ENCODE measurements at places on chromosomes 2 and 18.
A peak's percentile ranks its signal among the peaks of the same experiment; 100 is the strongest.

DNA sequence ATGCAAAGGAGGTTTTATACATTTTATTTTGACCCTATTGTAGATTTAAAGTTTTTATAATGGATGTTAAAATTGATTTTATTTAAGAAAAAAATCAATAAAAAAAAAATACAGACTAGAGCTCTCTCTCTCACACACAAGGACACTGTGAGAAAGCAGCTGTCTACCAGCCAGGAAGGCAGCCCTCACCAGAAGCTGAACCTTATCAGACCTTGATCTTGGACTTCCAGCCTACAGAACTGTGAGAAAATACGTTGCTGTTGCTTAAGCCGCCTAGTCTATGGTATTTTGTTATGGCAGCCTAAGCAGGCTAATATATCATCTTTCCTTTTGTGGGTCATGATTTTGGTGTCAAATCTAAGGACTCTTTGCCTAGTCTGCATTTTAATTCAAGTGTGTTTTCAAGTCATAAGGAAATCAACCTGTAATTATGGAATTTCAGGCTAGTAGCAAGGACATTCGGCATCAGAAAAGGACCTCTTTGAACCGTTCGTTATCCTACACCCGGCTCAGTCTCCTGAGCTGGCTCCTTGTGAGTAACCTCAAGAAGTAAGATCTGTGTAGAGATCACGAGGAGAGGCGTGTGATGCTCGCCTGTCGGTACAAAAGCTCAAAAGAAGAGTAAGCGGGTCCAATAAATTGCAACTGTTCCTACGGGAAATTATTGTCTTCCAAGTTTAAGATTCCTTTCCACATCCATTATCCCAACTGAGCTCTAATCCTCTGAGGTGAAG lies 98.2 kb downstream of the PDCL3 start:
- DNase-seq, result no peak

GRCh38 chr2:120552800-120553481 lies 182.7 kb upstream of the GLI2 start:
- DNase-seq, result no peak

- peak; percentile 80 for DNase-seq
Measured at GRCh38 chr2:43223521-43224001, 2.8 kb downstream of the ZFP36L2 start.

- DNase-seq, result no peak
Measured at GRCh38 chr2:181657379-181657778, 474 bp upstream of the CERKL start.

- DNase-seq, result no peak
Measured at GRCh38 chr2:59986511-59986910, 566.9 kb downstream of the BCL11A start.

DNA sequence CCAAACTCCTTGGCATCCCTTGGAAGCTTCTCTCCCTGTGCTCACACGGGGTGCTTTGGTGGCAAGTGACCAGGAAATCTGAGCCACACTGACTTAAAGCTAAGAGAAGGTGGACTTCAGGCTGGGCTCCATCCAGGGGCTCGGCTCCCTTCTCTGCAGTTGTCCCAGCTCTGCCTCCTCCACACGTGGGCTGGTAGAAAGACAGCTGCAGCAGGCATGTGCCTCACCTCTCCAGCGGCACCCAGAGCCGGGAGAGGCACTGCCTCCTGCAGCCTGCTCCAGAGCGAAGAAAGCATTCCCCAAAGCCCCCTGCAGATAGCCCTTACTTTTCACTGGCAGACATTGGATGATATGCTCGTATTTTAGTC lies 11.3 kb downstream of the KCNF1 start:
- DNase-seq, result no peak

DNA sequence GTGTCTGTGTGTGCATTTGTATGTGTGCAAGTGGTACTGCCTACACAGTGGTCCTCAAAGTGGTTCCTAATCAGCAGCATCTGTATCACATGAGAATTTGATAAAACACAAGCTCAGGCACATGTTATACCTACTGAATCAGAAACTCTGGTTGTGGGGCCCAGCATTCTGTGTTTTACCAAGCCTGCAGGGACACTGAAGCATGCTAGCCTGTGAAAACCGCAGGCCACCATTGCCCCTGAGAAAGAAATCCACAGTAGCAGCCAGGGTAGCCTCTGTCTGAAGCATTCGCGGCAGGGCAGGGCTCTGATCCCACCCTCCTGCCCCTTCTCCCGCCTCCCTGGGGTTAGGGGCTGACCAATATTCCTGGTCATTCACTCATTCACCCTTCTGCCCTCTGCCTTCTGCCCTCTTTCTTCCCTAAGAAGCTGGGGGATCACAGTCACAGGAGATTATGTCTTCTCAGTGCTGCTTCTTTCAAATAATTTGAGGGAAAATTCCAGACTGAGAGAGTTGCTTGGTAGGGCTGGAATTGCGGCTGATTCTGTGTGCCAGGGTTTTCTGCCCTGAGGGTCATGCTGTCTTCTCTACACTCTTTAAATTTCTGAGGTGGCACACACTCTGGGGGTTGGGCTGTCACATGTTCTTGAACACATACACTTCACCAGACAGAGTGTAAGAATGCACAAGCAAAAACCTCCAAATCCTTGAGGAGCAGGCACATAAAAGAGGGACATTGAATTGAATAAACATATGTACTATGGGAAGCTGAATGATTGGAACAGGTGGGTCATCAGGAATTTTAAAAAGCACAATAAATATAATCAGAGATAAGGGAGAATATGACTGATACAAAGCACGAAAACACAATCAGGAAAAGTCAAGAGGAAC lies 126.6 kb upstream of the SEC11C start:
- no peak for DNase-seq

- no peak for DNase-seq
Measured at GRCh38 chr2:237909801-237910475, 50.5 kb downstream of the RAMP1 start.

- no peak for DNase-seq
Measured at GRCh38 chr2:223591596-223591995, 10.6 kb downstream of the SCG2 start.

DNA sequence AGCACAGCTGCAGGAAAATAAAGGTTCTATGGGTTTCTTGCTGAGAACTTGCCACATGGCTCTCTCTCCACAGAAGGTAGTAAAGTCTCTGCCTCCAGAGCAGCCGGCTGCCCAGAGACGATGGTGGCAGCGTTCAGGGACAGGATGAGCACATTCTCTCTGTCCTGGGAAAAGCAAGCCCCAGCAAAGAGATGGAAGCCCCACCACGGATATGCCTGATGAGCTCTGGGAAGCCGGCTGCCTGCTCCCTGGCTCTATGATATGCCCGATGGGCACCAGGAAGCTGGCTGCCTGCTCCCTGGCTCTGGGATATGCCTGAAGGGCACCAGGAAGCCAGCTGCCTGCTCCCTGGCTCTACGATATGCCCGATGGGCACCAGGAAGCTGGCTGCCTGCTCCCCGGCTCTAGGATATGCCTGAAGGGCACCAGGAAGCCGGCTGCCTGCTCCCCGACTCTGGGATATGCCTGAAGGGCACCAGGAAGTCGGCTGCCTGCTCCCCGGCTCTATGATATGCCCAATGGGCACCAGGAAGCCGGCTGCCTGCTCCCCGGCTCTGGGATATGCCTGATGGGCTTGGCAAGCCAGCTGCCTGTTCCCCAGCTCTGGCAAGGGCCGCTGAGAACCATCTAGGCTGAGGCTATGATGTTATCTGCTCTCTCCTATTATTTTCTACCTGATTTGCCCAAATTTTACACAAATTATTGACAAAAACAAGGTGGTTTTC lies 21.5 kb upstream of the SNTG2 start:
- no peak for DNase-seq

DNA sequence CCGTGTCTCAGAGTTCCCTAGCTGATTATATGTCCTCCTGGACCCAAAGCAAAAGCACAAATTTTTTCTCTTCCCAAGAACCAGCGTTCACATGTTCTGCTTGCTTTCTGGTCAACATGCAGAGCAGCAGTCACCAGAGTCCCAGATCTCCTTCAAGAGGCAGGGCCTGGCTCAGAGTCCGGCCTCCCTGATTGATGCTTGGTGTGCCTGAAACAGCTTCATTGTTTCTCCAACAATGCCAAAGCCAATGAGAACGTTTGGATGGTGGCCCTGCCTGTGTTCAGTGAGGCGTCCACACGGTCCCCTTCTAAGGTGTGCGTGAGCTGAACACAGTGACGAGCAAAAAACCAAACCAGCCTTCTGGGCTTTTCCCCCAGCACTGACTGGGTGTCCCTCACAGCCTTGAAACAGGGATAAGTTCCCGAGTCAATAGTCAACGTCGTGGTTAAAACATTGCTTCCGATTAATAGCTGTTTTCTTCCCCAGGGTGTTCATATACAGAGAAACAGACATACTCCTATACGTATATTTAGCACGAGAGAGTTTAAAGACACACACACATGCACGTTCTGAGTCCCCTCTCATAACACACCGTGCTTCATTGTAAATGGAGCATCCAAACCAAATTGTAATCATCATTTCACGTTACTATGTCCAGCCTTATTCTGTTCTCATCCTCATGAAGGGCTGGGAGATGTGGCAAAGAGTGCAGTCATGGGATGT lies 19.3 kb upstream of the POU3F3 start:
- DNase-seq, result no peak

DNA sequence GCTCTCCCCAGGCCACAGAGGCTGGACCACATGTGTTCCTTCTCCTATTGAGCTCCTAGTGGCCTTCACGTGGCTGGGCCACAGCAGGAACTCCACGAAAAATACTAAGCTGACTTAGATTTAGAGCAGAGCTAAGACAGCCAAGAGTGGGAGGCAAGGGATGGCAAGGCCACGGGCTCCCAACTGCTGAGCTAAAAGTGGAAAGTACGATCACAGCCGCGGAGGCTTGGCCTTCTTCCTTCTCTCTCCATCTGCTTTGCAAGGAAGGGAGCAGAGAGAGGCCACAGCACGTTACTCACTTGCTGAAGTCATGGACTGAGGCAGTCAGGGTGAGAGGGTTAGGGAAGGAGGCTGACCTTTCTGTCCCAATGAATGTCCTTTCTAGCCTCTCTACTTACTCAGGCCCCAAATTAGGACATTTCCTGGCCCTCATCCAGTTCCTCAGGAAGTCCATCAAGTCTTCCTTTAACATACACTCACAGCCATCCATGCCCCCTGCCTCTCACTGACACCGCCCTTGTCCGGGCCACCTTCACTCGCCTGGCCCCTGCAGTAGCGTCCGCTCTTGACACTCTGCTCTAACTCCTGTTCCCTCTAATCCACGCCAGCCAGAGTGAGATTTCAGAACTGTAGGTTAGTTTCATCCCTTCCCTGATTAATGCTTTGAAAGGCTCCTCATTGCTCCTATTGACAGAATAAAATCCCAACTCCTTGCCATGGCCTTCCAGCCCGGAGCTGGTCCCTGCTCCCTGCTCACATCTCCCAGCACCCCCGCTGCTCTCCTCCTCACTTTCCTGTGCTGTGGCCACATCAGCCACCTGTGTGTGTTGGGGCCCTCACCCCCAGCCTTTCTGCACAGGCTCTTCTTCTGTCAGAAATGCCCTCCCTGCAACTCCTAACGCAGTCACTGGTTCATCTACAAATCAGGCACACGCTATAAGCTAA lies 204.2 kb downstream of the CYP26B1 start:
- no peak for DNase-seq

DNA sequence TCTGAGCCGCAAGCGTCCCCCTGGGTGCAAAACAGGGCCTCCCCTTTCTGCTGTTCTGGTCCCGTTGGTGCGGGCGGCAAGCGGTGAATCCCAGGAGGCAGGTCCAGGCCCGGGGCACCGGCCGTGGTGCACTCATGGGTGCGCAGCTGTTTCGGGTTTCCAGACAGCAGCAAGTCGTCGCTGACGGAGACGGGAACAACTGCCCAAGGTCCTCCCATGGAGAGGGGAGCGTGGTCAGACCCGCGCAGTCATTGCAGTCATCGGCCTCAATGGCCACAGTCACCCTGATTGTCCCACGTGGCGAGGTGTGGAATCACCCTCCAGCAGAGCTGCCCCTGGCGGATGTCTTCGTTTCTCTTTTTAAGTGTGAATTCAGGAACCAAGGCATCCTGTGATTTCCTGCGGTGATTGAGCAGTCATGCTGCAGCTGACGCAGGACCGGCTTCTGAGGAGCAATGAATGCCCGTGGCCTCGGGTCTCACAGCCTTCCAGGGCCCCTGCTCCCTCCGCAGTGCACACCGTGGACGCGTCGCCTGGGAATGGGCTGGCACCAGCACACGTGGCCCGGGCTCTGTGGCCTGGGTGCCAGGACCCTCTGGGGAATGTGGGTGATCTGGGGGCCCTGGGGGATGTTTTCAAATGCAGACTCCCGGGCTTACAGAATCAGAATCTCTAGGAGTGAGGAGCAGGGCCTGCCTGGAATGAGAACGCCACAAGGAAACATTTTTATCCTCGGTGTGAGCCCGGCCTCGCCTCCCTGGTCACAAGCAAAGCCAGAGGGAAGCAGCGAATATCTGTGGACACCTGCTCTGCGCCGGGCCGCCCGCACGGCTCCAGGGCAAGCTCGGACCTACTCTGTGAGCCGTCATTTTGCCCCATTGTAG lies 244.2 kb upstream of the SALL3 start:
- DNase-seq, result no peak

DNA sequence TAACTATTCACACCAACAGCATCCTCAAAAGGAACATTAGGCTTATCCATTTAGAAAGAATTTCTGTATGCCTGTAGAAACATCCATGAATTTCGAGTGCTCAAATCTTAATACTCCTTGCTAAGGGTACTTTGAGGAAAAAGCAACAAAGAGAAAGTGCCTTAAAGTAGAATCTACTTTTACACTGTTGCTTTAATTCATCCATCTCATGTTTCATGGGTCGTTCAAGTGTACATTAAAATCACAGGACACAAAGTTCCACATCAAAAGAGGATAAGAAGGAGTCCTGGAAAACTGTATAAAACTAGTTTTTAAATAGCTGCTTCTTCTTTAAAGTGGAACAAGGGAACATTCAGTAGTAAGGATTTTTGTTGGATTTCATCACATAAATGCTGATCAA lies 54.5 kb downstream of the LRP1B start:
- no peak for DNase-seq

- no peak for DNase-seq
Measured at GRCh38 chr18:62189208-62189607, 2.2 kb downstream of the RELCH start.

- peak; percentile 44 for DNase-seq
Measured at GRCh38 chr18:59994357-59994756, 94.6 kb downstream of the PMAIP1 start.

Measured in OCI-M1 (cell line).